Activated T-helper 2 cell treated with anti-CD3 and anti-CD28 coated beads, Interferon-gamma antibody, Interleukin-2, Interleukin-4, amounts not matched to agents 10 μg/mL and 5 μg/mL and 100 μg/mL, durations not matched to agents 14 hours and 24 hours and 36 hours (primary cell): ENCODE measurements at places on chromosomes 16 and 17. TPM values are rescaled to one million over a fixed set of nuclear protein-coding genes. Genes with fewer than 3 reads are reported as not detected.

- DNase-seq: no peak
- peaks cover 48% of the 10 kb centered on the region for H3K4me1 ChIP-seq
- peak overlapping the region; percentile 35 for H3K4me3 ChIP-seq
- peaks cover 19% of the 10 kb centered on the region for H3K36me3 ChIP-seq
- H3K27me3 ChIP-seq: no peaks in the 10 kb centered on the region
Observed at GRCh38 chr17:59846394-59847165, 46.2 kb downstream of the TUBD1 start.

- DNase-seq: no peak
- no peaks in the 10 kb centered on the region for H3K36me3 ChIP-seq
- H3K27me3 ChIP-seq: no peaks in the 10 kb centered on the region
- no peak overlapping the region for H3K27ac ChIP-seq
- no peaks in the 10 kb centered on the region for H3K4me1 ChIP-seq
Observed at GRCh38 chr16:59635674-59636073, 901.6 kb upstream of the GOT2 start.

GRCh38 chr17:72351884-72352346 lies 231.1 kb downstream of the SOX9 start:
- H3K27me3 ChIP-seq: no peaks in the 10 kb centered on the region
- no peaks in the 10 kb centered on the region for H3K36me3 ChIP-seq
- DNase-seq: no peak
- no peak overlapping the region for H3K27ac ChIP-seq

- no peak overlapping the region for H3K4me3 ChIP-seq
- H3K4me1 ChIP-seq: no peaks in the 10 kb centered on the region
- H3K36me3 ChIP-seq: no peaks in the 10 kb centered on the region
- no peak for DNase-seq
- no peak overlapping the region for H3K27ac ChIP-seq
- peaks cover 8% of the 10 kb centered on the region for H3K27me3 ChIP-seq
Observed at GRCh38 chr16:47079860-47080259, 63.9 kb downstream of the NETO2 start.

DNA sequence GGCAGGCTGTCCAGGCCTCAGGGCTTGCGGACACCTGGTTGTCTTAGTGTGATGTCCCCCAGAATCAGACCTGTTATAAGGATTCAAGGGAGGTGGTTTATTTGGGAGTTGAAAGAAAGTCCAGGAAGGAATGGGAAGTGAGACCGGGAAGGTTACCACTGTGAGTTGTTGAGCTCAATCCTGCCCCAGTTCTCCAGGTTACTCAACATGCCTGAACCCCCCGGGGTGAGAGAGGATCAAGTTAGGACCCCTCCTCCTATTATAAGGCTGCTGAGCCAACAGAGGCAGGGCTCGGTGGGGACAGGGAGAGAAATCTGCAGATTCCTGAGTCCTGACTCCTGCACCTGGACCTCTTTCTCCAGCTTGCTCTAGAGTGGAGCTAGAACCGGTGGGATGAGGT lies 86.4 kb downstream of the MRM1 start:
- H3K27me3 ChIP-seq: peaks cover 5% of the 10 kb centered on the region
- DNase-seq: no peak
- no peak overlapping the region for H3K4me3 ChIP-seq
- H3K36me3 ChIP-seq: no peaks in the 10 kb centered on the region

B4GALNT2 gene
- total RNA-seq: 0.02 TPM in 1 of 2 replicates, not detected in the other

ACSF2 gene
- total RNA-seq: 23.5 and 28.2 TPM in 2 replicates
